Nephron progenitor cell (in vitro differentiated cells): ENCODE measurements at places on chromosomes 3 and 15.

DNA sequence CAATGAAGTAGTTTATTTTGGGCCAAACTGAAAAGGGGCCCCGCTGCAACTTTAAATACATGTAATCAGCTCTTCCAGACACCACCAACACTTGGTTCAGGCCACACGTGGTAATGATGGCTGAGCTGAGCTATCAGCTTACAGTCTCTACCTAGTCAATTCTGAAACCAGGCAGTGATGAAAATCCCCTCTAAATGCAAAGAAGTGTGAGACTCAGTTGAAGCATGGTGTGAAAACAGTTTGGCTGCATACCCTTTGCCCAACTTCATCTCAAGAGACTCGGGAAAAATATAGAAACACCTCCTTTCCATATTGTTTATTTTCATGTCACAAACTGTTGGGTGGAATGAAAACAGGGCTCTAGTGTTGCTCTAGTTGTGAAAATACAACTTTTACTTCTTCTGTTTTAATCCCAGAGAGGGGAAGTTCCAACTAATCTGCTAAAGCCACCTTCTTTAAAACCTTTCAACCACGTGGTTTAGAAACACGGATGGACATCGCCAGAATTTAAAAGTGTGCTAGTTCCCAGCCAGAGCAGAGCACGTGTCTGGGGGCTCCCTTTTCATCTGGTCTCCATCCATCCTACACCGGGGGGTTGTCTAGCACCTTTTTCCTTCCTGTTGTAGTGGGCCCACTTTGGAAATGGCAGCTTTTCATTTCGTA is 229.1 kb downstream of the EPHB1 start:
- no peak for DNase-seq

DNA sequence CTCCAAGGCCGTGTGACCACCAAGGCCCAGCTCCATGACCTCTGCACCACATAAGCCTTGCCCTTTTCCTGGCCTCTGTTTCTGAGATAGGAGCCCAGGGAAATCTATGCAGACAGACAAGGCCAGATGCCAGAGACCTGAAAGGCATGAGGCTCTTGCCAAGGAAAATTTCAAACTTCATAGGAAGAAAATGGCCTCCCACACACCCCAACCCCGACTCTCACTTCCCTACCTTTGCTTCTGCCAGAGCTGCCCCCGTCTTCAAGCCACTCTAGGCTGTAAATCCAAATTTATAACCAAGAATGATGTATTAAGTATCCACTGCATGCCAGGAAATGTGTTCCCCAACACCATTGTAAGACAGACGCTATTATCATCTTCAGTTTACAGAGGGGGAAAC is 65.5 kb upstream of the HRH1 start:
- no peak for DNase-seq

DNA sequence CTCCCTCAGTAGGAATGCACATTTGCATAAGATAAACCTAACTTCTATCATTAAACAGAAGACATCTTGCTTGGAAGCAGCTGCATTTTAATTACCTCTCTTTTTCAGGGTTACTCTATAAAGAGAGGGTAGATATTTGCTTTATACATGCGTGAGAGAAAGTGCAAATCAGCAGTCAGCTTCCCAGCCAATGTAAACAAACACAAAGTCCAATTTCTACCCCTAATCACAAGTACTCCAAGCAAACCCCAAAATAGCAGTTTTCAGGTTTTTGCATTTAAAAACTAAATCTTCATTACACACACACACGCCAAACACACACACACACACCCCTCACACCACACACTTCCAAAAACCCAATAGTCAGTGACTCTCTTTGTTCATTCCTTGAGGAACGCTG is 303.9 kb upstream of the ALCAM start:
- no peak for DNase-seq

GRCh38 chr15:61534986-61535385 is 305.9 kb upstream of the RORA start:
- no peak for DNase-seq

GRCh38 chr3:152051501-152052404 is 178.3 kb downstream of the SUCNR1 start:
- no peak for DNase-seq

DNA sequence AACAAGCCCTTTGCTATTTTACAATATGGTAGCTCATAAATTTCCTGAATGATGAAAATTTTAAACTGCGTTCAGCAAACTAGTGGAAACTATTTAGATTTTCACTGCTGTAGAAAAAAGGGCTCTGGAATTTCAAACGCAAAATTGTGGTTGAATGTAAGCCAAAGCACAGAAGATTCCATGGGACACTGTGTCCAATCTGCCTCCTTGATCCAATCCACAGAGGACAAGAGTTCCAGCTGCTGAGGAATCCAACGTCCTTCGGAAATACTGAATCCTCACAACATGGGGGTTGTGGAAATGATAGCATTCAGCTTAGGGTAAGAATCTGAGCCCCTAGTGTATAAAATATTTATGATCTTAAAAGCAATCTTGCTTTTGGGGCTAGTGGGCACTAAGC is 161.0 kb downstream of the PLD1 start:
- no peak for DNase-seq
